Stimulated activated CD8-positive, alpha-beta memory T cell treated with anti-CD3 and anti-CD28 coated beads, Interleukin-4, amount 100 ng/mL, for 1 hour (primary cell): ENCODE measurements at places on chromosomes 5 and 9.

GRCh38 chr9:68744426-68744825, 39.4 kb downstream of the PIP5K1B start:
- no peak for DNase-seq

GRCh38 chr5:15080219-15080618, 208.6 kb upstream of the ANKH start:
- DNase-seq, result no peak

- DNase-seq, result no peak
These were observed 32.5 kb upstream of the GNA14 start for GRCh38 chr9:77680581-77680980.

- no peak for DNase-seq
These were observed 31.9 kb upstream of the STING1 start for GRCh38 chr5:139514486-139514856.

- DNase-seq, result no peak
These were observed 159.6 kb upstream of the TBCA start for GRCh38 chr5:77935506-77936364.
